ENCODE measurements at places on chromosomes 2 and 18.
A peak's percentile ranks its signal among the peaks of the same experiment; 100 is the strongest.

DNA sequence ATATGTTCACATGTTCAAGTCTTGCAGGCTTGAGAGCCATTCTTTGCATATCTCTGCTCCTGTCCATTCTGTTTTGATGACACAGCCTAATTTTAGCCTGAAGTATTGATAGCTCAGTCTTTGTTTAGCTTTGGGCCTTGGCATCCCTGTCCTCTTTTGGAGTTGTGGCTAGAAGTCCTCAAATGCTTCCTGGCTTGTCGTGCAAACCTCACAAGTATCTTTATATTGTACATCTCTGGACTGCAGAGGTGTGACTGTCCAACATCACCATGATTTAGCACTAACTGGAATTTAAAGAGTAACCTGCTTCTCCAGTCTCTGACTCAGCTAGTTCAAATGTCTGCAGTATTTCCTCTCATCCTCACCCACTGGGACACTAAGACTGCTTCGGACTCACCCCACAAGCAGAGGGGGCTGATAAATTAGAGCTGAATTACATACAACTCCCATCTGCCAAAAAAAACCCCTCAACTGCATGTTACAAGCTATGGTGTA is 11.7 kb downstream of the PFN4 start:
- DNase-seq, result no peak

- no peak for DNase-seq
Measured at GRCh38 chr18:62516242-62516641, 6.6 kb upstream of the ZCCHC2 start.

GRCh38 chr2:157933160-157933920 is 57.2 kb upstream of the ACVR1 start:
- peak; percentile 39 for DNase-seq

GRCh38 chr2:86066915-86067314 is 38.8 kb downstream of the POLR1A start:
- no peak for DNase-seq

GRCh38 chr18:62781893-62782292 is 66.6 kb downstream of the PHLPP1 start:
- DNase-seq, result no peak

DNA sequence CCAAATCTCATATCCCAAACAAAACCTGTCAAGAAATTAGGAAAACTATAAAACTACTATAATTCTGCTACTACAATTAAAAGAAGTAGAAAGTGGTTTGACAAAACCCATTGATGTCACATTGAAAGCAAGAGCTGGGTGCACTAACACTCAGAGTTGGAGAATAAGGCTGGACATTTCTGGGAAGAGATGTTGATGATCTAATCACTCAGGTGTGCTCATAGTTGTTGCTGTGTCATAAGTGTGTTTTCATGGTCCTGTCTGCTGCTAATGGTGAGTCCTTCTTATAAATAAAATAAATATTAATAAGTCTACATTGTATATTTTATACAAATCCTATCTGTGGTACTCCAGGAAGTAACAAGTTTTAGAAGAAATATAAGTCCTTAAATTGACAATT is 168.2 kb upstream of the LRP1B start:
- no peak for DNase-seq

DNA sequence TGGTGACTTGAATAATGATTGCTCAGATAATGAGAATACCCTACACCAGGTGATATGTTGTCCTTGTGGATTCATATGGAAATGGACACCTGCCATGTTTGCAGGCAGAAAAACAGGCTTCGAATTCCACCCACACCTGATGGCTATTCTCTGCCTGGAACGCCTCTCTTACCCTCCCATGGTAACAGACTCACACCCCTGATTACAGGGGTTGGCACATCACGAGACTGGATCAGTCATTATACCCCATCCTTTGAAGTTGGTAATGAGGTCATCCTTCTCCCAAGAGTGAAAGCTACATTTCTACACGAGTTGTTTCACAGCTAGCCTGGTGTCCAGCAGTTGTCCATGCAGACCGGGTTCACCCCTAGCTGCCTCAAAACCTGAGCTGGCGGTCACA is 71.4 kb upstream of the MBOAT2 start:
- DNase-seq, result peak; percentile 8

GRCh38 chr2:15588329-15588919 is 3.2 kb upstream of the DDX1 start:
- no peak for DNase-seq

- DNase-seq, result no peak
Measured at GRCh38 chr18:35322486-35323458, 21.4 kb downstream of the ZNF24 start.

DNA sequence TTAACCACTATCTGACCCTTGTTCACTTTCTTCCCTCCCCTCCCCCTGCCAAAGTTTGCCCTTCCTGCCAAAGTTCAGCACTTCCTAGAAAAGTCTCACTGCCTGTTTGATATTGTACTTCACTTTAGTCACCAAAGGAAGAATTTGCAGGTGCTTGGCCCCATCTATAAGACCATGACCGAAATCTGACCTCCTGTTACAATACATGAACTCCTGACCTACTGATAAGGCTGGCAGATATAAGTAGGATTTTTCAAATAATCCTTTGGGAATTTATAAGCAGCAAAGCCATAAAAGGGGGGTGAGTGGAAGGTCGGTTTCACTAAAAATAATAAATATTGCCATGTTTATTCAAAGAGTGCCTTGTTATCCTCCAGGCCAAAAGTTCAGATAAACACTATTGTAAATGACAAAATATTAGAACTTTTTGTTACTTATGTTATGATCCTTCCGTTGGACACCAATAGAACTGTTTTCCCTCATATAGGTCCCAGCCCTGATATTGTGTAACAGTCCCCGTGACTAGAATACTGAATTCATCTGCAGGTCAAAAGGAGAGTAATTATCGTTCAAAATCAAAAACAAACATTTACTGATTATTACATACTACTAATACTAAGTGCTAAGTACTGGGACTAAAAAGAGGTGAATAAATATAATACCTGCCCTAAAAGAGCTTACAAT is 277.6 kb downstream of the EXOC6B start:
- DNase-seq, result no peak

DNA sequence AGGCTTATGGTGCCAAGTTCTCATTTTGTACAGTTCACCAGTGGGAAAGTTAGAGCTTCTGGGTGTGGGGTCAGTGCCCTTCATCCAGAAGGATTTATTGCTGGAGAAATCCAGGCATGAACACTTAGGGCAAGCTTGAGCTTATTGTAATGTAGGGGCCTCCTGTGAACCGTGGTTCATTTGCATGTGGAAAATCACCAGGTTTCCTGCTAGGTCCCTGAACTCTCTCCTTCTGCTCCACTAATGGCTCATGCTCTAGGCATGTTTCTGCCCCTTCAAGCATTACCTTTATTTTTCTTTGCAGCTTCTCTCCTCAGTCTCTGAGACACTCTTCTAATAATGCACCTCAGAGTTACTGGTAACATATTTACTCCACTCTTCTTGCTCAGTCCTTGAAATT is 79.3 kb upstream of the FAM98A start:
- DNase-seq, result peak; percentile 18

GRCh38 chr2:232563580-232563979 is 13.1 kb downstream of the EIF4E2 start:
- DNase-seq, result no peak

- DNase-seq, result no peak
Measured at GRCh38 chr2:72985891-72986683, 68.8 kb downstream of the EMX1 start.

Measured in NT2/D1 (cell line).